ENCODE measurements at places on chromosomes 5 and 9.

DNA sequence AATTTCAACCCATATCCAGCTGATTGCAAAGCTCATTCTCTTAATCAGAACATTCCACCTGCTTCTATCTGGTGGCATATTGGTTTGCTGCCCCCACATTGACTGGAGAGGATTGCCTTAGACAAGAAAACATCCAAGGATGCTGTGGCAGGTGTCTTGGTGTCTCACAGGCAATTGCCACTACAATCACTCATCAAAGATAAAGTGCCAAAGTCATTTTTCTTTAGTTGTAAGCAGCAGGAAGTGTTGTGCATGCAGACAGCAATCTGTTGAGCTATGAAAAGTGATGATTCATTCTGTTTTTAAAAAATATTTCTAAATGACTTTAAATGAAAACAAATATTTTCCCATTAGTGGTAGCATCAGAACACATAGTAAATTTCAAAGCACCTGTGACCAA lies 53.9 kb downstream of the CDH6 start:
- DNase-seq: no peak

GRCh38 chr9:94212531-94212930 lies 46.6 kb upstream of the ZNF169 start:
- DNase-seq: no peak

- no peak for DNase-seq
Observed at GRCh38 chr9:135555203-135555602, 6.4 kb upstream of the PAEP start.

DNA sequence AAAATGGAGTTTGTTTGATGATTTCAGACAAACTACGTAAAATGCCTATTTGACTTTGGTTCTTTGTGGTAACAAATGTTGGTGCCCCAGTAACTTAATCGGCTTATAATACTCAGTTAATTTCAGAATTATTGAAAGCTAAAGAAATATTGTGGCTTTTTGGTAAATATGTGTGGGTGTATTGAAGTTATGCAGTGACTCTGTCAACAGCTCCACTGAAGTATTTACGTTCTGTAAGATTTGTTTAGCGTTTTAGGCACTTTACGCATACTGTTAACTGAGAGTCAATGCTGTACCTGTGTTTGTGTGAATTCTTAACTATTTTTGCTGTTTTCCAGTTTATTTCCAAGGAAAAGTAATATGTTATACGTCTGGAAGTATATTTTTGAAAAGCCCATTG lies 2.2 kb downstream of the RAD23B start:
- no peak for DNase-seq

GRCh38 chr9:130149654-130150286 lies 22.4 kb upstream of the NCS1 start:
- DNase-seq: no peak

DNA sequence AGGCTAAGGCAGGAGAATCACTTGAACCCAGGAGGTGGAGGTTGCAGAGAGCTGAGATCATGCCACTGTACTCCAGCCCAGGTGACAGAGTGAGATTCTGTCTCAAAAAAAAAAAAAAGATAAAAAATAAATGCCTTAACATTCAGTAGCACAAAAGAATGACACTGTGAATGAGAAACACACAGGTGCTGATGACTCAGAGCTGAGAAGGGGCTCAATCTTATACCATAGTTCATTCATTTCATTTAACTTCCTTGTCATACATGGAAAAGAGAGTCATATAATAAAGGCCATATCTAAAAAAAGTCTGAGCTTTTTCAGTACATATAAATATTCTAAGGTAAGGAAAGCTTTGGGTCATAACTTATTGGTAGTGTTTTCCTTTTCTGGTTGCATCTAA lies 40.6 kb downstream of the WWC1 start:
- DNase-seq: no peak

GRCh38 chr5:98314292-98314691 lies 459.2 kb upstream of the RGMB start:
- peak; percentile 78 for DNase-seq

DNA sequence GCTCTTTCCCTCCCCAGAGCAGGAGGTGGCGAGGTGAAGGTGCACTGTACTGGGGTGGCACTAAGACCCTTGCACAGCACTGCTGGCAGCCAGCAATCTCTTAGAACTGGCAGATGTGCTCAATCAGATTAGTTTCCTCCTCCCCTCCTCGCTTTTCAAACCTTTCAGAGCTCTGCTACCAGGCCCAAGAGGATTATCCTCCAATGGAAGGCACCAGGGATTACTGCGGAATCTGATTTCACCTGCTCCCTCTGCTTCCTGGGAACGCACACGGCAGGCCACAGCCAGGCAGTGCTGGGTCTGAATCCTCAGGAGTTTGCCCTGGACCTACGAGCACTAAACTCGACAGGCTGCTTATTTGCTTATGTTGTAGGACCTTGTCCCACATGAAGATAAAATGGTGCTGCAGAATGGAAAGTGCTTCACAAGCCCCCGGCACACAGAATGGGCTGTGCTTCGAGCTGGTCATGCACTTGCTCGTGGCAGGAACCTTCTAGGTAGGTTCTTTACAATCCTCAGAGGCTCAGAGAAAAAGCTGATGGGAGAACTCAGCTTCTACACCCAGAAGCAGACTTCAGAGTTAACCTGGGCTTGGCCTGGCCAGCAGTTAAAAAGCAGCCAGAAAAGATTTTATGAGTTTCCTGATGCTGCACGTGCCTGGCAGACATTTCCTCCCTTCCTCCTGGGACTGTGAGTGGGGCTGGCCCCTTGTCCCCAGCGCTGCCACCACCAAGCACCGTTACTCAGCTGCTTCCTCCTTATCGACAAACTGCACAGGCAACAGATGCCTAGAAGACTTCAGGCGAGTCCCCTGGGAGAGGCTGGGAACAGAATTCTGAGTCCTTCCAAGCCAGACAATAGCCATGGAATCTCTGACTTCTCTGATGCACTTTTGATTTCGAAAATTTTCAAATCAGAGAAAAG lies 33.1 kb downstream of the FABP6 start:
- no peak for DNase-seq

- no peak for DNase-seq
Observed at GRCh38 chr5:103247118-103247517, 11.4 kb upstream of the MACIR start.

DNA sequence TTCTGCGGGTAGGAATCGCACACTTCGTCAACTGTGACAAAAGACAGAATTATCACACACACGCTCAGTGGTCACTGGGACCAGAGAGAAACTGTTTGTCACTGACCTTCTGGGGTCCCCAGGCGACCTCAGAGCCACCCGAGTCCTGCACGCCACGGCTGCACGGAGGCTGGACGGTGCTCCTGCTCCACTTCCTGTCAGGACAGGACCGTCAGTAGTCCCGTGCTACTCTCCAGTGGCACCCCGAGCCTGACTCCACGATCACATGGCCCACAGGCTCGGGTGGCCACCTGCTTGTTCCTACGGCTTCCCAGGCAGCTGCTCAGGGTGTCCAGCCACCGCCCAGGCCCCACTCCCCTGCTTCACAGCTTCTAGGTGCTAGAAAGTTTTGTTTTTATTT lies 17.9 kb downstream of the MRNIP start:
- no peak for DNase-seq

DNA sequence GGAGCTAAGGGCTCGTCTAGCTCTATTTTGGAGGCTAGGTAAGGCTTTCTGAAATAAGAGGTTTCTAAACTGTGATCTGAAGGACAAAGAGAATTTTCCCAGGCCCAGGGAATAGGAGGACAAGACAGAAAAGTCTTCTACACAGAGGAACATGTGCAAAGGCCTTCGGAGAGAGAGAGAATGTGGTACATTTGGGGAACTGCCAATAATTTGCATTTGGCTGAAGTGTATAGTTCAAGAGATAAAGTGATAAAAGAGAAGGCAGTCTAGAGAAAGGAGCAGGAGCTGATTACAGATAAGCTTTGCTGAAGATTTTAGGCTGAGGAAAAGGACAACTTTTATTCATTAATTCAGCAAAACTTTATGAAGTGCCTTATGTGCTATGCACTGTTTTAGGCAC lies 214.4 kb upstream of the ELL2 start:
- DNase-seq: no peak

DNA sequence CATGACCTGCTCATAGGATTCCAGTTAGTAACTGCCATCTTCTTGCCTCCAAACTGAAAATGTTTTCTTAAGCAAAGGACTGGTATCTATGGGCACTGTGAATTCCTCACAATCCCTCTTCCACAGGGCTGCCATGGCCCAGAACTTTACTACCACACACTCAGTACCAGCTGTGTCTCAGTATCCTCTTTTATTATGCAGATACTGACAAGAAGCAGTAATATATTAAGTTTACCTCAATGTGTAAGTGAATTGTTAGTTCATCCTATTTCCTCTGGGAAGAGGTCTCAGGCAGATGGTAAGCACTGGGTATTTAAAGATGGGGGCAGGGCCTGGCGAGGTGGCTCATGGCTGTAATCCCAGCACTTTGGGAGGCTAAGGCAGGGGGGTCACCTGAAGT lies 320.8 kb upstream of the RFX3 start:
- no peak for DNase-seq

DNA sequence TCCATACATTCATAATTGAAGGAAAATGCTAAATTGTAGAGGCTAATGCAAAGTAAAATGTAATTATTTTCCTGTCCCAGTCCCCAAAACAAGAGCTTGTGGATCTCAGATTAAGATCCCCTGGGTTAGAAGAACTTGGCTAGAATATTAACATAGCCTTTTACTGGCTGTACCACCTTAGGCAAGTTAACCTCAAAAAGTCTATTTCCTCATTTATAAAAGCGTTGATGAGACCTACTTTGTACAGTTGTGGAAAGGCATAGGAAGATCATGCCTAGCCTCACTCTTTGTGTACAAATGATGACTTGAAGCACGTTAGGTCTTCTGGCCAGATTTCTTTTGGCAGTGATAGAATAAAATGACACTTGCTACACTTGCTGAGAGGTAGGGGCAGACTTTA lies 97.2 kb downstream of the F2RL2 start:
- no peak for DNase-seq

GRCh38 chr5:167576126-167576525 lies 715.3 kb upstream of the WWC1 start:
- DNase-seq: no peak

DNA sequence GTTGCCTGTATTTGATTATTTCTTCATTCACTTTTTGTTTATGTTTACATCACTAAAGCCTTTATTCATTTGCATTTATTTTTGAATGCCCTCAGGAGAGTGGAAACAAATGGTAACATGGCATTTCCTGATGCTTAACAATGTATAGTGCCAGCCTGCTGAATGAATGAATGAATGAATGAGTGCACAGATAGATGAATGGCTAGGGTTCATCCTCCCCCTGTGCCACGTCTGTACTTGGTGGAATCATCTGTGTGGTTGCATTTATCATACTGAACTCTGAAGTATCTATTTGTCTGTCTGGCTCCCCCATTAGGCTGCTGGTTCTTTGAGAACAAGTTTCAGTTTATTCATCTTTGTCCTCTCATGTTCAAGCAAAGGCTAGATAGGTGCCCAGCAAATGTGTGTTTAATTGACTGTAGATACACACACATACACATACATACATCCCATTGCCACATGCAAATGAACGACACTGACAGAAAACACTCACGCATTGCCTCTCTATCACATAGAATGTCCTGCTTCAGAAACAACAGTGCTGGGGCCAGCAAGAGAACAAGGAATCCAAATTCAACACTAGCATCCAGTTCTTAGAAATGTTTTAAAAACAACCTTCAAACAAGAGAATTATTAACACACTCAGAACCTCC lies 150.4 kb downstream of the PAPPA start:
- DNase-seq: no peak

- no peak for DNase-seq
Observed at GRCh38 chr5:38479315-38479904, 77.0 kb downstream of the LIFR start.

DNA sequence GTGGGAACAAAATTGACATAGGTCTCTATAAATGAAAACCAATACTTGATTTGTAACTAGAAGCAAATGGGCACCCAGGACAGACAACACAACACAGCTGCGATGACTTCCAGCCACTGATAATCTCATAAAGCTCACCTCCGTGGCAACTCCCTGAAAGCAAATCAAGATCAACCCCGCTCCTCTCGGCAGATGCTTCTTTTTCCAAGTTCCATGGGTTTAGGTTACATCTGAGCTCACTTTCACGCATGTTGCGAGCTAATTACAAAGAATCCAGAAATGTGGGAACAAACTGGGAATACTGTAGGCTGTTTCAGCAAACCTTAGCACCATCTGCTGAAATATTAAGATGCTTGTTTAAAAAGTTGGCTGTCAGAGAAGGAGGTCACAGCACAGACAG lies 153.9 kb downstream of the ELAVL2 start:
- no peak for DNase-seq

GRCh38 chr5:40991168-40991980 lies 79.8 kb downstream of the MROH2B start:
- DNase-seq: no peak

DNA sequence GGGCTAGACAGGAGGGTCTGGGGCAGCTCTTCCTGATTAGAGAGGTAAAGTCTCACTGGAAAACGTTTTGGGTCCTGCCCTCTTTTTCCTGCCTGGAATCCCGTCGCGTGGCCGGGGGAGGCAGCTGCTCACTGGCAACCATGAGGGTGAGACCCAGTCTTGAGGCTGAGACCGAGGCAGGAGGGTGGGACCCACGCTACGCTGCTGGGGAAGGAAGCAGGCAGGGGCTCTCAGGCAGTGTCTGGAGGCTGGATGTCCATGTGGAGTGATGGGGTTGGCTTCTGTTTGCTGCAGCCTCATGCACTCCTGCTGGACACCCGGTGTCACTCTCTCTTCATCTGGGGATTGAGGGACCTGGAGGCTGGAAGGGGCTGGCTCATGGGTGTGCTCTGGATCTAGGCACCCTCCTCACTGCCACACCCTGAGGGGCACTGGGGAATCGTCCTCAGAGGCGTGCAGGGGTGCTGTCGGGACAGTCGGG lies 11.3 kb upstream of the SLC2A6 start:
- DNase-seq: no peak

DNA sequence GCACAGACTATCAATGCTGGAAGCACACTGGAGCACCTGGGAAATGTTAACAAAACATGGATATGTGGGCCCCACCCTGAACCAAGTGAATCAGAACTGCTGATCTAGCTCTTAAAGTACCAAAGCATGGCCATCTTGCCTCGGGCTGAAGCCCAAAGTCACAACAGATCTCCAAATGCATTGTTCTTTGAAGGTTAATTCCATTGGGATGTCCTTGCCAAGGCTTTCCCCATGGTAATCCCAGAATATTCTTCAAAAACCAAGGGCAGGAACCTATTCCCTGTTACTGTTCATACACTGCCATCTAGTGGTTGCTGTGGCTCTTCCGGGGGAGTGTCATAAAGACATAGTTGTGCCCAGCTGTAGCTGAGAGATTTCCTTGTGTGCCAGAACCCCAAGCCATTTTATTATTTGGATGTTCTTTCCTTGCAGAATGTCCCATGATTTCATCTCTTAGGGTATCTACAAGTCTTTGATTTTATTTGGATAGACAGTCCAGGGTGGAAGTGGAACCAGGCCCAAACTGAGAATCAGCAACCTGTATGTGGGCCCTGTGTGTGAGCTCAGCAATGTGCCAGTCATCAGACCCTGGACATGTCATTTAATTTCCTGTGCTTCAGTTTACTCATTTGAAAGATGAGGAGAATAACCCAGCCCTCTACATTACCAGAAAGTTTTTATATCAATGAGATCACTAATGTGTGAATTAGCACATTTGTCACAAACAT lies 290.0 kb downstream of the ACTL7B start:
- peak; percentile 64 for DNase-seq

All from NCI-H226 (cell line).